Mesothelial cell of epicardium (in vitro differentiated cells): ENCODE measurements at places on chromosomes 3 and 15. TPM values are rescaled to one million over a fixed set of nuclear protein-coding genes. Genes with fewer than 3 reads are reported as not detected.

SERPINI2 gene
- not detected in 3 replicates for total RNA-seq

DNA sequence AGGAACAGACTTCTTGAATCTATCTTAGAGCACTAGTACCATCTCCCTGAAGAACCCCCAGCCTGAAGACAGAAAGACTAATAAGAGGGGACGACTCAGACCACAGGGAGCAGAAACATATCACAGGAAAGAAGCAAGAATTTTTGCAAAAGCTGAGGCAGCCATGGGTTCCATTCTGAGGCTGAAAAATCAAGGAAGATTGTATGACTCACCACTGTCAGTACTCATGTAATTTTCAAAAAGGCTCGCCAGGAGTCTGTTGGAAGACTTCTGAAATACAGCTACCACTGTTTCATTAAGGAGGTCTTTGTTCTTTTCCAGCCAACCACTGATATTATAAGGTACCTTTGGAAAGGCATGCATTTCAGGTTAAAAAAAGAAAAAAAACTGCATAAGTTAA is 47.5 kb downstream of the MYH15 start:
- DNase-seq, result no peak

SEMA3G gene
- total RNA-seq, result 0.35 to 0.80 TPM (median 0.66 TPM) in 3 replicates

DNA sequence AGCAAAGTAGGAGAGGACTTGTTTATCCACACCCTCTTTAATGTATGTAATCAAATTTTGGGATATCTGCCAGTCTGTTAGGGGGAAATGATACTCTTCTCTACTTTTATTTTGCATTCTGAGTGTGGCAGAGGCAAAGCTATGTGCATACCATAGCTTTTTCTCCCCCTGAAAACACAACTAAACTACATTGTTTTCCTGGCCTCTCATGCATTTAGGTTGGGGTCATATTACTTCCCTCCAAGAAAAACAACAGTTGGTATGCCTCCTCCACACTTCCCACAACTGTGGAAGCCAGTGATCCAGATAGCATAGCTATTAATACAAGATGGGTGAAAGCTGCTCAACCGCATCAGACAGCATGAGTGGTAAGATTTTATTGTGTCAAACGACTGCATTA is 6.9 kb downstream of the RPL15 start:
- DNase-seq, result no peak

ATP13A5 gene
- not detected in 3 replicates for total RNA-seq

- DNase-seq, result no peak
Observed at GRCh38 chr15:27095886-27096624, 125.1 kb downstream of the GABRG3 start.

GRCh38 chr3:67294341-67294740 is 296.2 kb downstream of the KBTBD8 start:
- DNase-seq, result no peak

SPATA12 gene
- total RNA-seq, result not detected in 3 replicates

- DNase-seq, result no peak
Observed at GRCh38 chr3:17741621-17742101, 770 bp downstream of the TBC1D5 start.

CAPN3 gene
- total RNA-seq, result 12.2 to 13.7 TPM (median 12.8 TPM) in 3 replicates

DNA sequence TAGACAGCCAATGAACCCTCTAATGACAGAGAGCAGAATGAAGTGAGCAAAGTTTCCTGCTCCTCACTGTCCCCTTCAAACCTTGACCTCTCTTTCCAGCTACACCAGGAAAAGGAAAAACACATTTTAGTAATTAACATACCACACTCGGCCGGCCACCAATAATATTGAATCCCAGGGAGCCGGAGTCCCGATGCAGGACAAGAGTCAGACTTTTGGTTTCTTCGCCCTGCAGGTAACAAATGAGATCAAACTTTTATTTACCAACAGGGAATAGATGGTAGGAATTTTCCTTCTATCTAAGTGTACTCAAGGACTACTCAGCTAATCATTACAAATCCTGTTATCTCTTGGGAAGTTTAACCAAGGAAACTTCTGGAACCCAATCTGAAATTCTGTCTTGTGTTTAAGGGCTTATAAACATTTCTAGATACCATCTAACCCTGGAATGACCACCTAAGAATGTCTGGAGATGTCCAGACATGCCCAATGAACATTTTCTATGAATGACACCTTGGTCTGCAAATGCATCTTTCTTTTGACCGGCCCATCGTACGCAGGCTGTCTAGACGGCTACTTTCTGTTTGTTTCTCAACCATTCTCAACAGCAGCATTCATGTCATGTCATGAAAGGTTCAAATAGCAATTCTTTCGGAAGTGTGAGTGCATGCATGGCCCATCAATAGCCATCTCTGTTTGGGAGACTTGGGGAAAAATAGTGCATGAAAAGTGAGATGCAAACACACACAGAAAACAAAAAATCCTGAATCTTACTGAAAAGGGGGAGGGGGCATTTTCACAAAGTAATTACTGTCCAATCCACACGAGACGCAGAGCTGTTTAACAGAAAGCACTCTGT is 16.1 kb downstream of the PDZRN3 start:
- DNase-seq, result no peak

DNA sequence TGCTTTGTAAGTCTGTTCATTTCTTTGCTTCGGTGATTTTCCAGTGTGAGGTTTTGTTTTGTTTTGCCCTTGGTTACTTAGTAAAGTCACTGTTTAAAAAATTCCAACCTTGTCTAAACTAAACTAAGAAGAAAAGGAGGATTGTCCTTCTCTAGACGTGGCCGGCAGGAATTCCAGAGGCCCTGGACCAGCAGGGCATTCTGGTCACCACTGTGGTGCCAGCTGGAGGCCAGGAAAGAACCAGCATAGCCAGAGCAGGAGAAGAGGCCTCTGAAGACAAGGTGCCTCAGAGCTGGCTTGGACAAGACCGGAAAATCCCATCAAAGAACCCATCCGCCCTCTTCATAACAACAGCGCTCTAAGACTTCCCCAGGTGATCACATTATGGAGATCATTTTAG is 8.2 kb downstream of the PLOD2 start:
- DNase-seq, result no peak

DNA sequence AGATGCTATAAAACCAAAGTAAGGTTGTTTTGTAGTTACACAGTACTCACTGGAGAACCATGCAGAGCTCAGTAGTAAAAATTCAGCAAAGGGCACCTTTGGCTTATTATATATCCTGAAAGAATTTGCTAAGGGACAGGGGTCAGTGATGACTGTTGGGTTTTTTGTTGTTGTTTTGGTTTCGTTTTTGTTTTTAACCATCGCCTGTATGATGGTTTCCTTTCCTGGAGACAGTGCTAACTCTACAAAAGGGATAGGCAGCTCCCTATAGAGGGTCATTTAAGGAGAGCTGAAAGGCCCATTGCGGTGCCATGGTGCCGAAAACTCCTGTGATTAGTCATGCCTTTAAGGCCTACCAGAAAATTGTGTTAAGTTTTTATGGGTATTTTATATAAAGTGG is 118.2 kb upstream of the GOLIM4 start:
- no peak for DNase-seq

CERS3 gene
- total RNA-seq, result 0.23 to 0.69 TPM in 2 of 3 replicates, not detected in the other

ZDHHC23 gene
- 4.2 to 5.1 TPM (median 4.7 TPM) in 3 replicates for total RNA-seq

DNA sequence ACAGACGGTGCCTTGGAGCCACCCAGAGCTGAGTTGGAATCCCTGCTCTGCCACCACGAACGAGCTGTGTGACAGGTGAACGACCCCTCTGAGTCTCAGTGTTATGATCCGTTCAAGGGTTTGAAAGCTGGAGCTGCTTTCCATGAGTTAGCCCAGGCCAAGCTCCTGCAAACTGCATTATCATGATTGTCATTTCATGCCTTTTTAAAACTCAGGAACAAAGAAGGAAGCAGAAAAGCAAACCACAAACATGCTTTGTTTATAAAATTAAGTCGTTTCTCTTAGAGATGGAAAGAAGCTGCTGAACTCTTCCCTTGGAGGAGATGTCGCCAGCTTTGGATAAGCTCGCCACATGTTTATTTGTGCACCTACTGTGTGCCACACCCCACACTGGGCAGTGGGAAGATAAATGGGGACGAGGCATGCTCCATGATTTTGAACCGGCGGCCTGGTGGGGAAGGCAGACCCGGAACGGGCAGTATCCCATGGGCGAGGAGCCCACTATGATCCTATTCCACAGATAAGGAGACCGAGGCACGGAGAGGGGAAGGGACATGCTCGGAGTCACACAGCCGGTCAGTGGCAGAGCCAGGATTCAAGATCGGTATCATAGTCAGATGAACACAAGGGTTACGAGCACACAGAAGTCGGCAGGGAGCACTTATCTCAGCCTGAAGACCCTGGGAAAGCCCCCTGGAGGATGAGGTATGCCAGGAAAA is 15.9 kb downstream of the HRH1 start:
- DNase-seq, result no peak

FEZF2 gene
- total RNA-seq, result not detected in 3 replicates

CCDC39 gene
- not detected in 3 replicates for total RNA-seq

GRCh38 chr3:193572426-193572908 is 17.8 kb upstream of the ATP13A4 start:
- no peak for DNase-seq

GRCh38 chr3:97161169-97161568 is 346.8 kb downstream of the EPHA6 start:
- DNase-seq, result no peak

DNA sequence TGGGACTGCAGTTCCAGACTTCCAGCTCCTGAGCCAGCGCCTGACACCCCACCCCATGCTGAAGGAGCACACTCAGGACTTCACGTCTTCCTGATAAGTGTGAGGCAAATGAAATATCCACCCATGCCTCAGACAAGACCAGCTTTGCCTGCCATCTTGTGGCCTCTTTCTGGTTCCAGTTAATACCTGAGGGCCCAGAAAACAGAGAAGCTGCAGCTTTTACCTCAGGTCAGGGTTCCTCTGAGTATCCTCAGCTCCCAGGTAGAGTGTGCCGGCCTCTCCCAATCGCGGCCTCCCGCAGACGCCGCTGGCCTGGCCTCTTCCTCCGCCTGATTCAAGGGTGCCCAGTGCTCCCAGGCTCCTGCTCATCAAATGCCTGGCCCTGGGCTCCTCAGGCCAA is 5.1 kb upstream of the KLHL6 start:
- no peak for DNase-seq

DNA sequence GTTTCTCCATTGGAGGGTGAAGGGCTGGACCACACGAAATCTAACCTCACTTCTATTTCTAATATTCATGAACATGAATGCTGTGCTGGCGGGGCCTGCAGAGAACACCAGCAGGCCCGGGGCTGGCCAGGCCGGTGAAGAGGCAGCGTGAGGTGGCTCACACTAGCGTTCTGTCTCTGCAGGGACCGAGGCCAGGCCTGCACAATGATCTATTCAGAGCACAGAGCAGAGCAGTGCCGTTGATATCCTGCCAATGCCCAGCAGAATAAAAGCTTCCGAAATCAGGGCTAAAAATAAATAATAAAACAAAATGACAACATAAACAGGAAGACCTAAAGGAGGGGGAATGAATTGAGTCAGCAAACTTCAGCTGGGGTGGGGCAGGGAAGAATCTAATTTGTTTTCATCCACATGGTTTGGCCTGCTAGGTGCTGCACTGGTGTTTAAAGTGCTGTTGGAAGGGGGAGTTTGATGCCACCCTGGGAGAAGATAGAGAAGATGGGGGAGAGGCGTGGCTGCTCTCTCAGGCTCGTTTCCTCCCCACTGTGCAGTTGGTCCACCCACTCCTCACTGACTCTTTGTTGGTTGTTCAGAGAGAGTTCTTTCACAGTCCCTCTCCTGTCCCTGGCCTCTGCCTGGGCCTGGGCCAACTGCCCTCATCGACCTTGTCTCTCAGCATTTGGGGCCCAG is 837.1 kb downstream of the AGBL1 start:
- no peak for DNase-seq

GRCh38 chr3:42216302-42216701 is 49.7 kb downstream of the CCK start:
- DNase-seq, result no peak

ASTE1 gene
- total RNA-seq, result 7.4 to 9.0 TPM (median 7.5 TPM) in 3 replicates
